ENCODE measurements at places on chromosomes 16 and 17.

DNA sequence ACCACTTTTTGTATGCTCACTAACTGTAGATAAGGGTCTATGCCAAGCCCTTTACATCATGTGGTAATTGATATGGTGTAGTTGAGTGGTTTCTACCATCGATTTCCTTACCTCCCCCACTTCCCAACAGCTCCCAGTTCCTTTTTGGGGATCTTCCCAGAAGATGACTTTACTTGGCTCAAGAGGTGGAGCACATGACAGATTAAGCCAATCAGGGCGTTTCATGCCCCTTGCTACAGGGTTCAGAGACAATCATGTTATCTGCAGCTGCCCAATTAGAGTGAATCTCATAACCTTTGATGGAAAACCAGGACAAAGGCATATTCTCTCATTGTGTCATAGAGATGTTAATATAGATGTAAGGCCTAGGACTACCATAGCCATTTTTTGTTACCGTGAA is 16.2 kb upstream of the BMERB1 start:
- DNase-seq = no peak

DNA sequence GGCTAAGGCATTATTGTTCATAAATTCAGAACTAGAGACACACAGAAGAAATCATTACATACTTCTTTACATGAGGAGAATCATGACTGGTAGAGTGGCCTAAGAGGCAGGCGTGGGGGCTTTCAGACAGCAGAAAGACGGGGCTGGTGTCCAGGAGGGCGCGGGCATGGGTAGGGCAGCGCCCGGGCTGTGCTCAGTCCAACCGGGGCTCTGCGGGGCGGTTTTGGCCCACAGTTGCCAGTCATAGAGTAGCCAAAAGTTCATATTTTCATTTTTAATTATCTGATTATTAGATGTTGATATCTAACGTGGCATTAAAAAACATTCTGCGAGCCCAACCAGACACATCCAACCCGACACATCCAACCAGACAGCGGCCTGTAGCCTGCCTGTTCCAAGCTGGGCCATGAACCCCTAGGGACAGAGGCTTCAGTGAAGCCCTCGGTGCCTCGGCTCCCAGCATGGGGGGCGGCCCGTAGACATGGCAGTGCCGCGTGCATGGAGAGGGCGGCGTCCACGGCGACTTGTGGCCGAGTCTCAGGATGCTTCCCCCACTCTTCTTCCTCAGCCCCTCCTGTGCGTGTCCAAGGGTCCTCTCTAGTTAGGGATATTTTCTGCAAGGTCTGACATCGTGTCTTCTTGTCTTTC is 162.4 kb upstream of the CHMP6 start:
- no peak for DNase-seq

- DNase-seq = peak; percentile 89
These were observed 15.4 kb downstream of the TNS4 start for GRCh38 chr17:40485851-40486521.

GRCh38 chr16:81399909-81400308 is 44.7 kb upstream of the CMIP start:
- no peak for DNase-seq

DNA sequence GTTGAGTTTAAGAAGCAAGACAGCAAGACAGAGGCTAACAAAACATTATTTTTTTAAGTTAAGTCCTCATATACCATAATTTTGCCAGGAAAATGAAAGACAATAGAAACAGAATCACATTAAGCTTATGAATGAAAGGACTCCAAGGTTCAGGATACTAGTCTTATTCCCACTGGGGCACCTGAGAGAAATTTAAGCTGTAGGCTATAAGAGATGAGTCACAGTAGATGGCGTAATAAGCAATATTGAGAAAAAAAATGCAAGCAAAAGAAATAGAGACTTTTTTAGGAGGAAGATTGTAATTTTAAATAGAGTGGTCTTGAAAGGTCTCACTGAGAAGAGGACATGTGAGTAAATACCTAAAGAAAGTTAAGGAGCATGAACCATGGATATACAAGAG is 57.1 kb upstream of the KIF2B start:
- DNase-seq = no peak

GRCh38 chr16:70395345-70395901 is 43.5 kb downstream of the ST3GAL2 start:
- DNase-seq = no peak
